ENCODE measurements at places on chromosomes 16 and 17. TPM values are rescaled to one million over a fixed set of nuclear protein-coding genes. Genes with fewer than 3 reads are reported as not detected.

GRCh38 chr16:85049706-85050305 lies 22.2 kb downstream of the KIAA0513 start:
- DNase-seq, result no peak

- DNase-seq, result no peak
Observed at GRCh38 chr17:70295329-70295728, 126.0 kb downstream of the KCNJ2 start.

GRCh38 chr17:45170931-45171337 lies 9.3 kb downstream of the HEXIM2 start:
- DNase-seq, result peak; percentile 78

GRCh38 chr16:87236516-87237115 lies 80.6 kb downstream of the C16orf95 start:
- no peak for DNase-seq

DNA sequence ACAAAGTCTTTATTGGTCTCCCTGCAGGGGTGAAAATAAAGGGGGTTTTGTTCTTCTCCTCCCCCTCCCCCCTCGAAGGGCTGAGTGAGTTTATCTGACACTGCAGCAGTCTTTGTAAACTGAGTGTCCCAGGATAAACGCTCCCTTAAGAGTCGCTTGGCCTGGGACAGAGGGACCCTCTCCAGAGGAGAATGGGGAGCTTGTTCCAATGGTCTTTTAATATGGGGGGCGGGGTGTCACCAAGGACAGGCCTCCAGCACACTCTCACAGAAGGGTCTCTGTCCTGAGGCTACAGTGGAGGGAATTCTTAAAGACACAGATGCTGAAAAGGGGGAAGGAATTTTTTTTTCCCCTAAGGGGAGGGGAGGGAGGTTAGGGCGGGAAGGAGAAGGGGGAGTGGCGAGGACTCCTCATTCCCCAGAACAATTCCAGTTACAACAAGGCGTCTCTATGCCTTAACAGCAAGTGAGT lies 455.5 kb downstream of the SOX9 start:
- DNase-seq, result no peak

Gene SCRN2
- 20.4 TPM for total RNA-seq

Gene CNGB1
- not detected for total RNA-seq

Gene HOXB1
- not detected for total RNA-seq

Gene SYCE1L
- not detected for total RNA-seq

Measured in hepatocyte (in vitro differentiated cells).